ENCODE measurements at places on chromosomes 3 and 15.

- no peak for DNase-seq
Observed at GRCh38 chr15:27514526-27514925, 543.5 kb downstream of the GABRG3 start.

DNA sequence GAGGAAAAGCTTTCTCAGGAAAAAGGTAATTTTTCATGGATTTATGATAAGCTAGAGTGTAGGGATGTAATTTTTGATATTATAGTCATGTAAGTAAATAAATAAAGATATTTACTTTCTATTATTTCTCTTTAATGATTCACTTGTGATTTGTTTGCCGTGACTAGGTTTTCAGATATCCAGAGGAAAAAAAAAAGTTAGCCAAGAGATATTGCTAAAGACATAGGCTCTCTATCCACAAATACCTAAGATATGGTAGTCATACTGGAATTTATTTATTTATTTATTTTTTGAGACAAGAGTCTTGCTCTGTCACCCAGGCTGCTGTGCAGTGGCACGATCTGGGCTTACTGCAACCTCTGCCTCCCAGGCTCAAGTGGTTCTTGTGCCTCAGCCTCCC is 59.9 kb downstream of the AP4E1 start:
- no peak for DNase-seq

DNA sequence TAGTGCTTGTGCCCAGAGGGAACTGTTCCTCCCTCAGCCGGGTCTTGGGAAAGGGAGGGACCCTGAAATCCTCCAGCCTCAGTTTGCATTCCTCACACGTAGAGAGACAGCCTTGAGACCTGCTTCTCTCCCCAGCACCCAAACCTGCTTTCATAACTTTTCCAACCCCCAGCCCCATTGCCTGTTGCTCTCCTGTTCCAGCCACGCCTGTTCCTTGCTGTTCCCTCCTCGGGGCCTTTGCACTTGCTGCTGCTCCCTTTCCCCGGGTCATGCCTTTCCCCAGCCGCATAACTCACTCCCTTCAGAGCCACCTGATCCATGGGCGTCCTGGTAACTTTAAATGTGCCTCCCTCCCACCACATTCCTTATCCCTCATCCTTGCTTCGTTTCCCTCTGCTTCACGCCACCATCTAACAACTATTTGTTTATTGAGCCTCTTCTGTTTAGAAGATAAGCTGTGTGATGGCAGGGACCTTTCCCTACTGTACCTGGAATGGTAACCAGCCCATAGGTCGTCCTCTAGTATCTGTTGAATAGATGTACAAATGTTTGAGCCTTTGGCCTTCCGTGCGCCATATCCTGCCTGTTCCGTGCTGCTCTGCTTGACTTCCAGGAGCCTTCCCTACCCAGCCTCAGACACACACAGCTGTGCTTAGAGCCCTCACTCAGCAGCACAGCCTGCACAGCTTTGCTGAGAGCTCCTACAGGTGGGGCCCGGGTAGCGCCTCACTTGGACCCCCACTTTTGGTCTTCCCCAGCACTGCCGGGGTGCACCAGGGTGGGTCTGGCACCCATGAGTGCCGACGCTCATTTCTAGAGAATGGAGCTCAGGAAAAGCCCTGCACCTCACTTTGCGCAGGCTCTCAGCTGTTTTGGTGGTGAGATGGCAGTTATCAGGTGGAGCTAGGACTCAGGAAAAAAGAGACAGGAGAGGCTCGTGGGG is 60.2 kb downstream of the SCN5A start:
- DNase-seq: no peak

- DNase-seq: no peak
Observed at GRCh38 chr3:65728138-65728537, 310.6 kb downstream of the MAGI1 start.

GRCh38 chr3:53823026-53823955 is 22.9 kb downstream of the CHDH start:
- no peak for DNase-seq

DNA sequence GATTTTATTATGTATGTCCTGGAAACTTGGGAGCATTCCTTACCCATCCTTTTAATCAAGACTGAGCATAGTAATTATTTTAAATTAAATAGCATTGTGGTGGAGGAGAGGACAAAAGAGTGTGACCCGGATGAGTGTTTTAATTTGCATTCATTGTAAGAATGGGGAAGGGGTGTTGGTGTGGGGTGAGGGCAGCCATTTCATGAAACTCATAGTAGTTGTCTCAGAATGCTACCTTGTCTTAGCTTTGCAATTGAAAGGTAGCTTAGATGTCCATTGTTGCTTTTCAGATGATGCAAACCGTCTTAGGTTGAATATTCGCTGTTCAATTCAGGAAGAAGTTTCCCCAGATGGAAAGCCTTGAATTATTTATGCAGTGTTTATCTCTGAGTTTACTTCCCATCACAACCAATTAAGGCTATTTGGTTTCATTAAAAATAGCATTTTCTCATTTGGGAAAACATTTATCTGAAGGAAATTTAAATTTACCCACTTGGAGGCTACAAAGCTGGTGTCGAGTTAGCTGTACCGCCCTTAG is 328.4 kb downstream of the FEZF2 start:
- DNase-seq: no peak

GRCh38 chr15:25705433-25706115 is 157.6 kb downstream of the ATP10A start:
- DNase-seq: no peak

- DNase-seq: peak; percentile 60
Observed at GRCh38 chr3:49465270-49466034, 4.6 kb upstream of the DAG1 start.

- DNase-seq: no peak
Observed at GRCh38 chr3:144164352-144164751, 192.7 kb downstream of the DIPK2A start.

GRCh38 chr3:36221975-36222374 is 158.3 kb upstream of the STAC start:
- no peak for DNase-seq

GRCh38 chr3:20182206-20182605 is 3.8 kb downstream of the SGO1 start:
- DNase-seq: no peak

- no peak for DNase-seq
Observed at GRCh38 chr3:152148579-152148978, 120.2 kb upstream of the MBNL1 start.

DNA sequence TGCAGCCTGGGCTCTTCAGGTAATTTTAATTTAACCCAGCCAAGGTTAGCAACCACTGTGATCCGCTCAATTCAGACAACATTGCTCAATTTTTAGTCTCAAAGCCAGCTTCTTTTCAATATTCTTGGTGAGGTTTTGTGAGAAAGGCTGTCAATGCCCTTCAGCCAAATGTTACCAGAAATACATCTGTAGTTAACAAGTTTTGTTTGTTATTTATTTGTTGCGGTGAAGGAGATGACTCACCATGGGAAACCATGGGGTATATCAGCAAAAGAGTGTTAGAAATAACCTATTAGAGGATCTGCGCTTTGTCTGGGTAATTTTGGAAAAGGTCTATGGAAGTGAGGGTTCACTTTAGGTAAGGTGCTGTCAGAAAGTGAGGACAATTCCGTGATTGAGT is 5.0 kb downstream of the SLC9C1 start:
- no peak for DNase-seq

GRCh38 chr3:39506863-39507262 is 39.4 kb downstream of the MOBP start:
- DNase-seq: no peak

DNA sequence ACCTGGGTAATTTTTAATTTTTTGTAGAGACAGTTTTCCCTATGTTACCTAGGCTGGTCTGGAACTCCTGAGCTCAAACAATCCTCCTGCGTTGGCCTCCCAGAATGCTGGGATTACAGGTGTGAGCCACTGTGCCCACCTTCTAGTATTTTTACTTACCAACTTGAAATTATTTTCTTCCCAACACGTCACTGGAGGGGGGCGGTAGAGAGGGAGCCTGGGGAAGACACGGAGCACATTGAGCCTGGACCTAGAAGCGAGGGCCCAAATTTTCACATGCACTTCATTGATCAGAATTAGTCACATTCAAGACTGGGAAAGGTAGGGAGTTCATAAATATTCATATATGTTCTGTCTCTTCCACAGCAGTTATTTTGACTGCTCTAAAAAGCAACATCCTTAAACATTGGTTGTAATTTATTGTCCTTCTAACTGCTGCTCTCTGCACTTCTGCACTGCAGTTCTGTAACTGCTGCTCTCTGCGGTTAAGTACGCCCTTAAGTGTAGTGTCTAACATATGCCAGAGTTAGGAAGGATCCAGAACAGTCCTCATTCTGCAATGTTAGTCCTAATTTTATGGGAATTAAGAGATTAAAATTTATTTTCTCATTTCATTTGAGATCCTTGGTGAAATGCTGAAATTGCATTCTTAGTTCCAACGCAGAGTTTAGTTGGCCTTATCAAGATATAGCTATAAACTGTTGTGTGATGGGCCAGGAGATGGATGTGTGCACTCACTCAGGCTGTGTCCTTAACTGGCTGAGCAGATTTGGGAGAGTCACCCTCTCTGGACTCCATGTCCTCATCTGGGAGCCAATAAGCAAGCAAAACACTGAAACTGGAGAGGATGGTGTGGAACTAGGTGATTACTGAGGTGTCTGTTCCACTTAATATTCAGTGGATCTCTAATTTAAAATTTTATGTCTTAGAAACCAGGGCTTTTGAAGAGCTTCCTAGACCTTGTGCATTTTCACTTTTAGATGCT is 98.2 kb downstream of the STRIT1 start:
- no peak for DNase-seq

GRCh38 chr3:188305220-188305619 is 151.3 kb downstream of the LPP start:
- DNase-seq: no peak

DNA sequence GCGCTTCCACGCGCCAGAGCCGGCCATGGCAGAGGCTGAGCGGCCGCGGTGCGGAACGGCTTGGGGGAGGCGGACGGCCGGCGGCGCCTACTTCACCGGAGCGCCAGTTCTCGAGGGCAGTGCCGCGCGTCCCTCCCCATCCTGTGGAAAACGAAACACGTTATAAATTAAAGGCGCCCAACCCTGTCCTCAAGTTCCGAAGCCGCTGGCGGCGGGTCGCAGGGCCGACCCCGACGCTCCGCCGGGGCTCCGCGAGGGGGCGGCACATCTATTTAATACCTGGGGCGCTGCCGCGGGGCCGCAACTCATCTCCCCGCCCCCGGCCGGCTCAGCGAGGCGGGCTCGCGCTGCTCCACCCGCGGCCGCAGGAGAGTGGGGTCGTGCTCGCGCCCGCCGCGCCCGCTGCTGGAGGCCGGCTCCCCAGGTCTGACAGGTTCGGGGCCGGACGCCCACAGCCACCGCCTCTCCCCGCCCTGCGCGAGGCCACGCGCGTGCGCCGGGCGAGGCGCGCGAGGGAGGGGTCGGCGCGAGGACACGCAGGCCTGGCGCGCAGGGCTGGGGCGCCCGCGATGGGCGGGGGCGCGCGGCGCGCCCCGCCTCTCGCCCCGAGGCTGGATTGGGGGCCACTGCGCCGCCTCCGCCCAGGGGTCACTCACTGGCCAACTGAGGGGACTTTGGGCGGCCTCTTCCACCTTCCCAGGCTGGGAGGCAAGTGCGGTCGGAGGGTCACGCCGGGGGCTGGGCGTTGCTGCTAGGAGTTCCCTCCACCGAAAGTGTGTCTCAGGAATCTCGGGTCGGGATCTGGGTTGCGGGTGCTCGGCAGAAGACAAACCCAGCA is at the start of gene SLC30A4:
TSS of gene SLC30A4 (minus strand) at position 428 of the 838 bp plus-strand sequence. CDS start at position 27, 401 bp downstream.
- DNase-seq: peak; percentile 12

DNA sequence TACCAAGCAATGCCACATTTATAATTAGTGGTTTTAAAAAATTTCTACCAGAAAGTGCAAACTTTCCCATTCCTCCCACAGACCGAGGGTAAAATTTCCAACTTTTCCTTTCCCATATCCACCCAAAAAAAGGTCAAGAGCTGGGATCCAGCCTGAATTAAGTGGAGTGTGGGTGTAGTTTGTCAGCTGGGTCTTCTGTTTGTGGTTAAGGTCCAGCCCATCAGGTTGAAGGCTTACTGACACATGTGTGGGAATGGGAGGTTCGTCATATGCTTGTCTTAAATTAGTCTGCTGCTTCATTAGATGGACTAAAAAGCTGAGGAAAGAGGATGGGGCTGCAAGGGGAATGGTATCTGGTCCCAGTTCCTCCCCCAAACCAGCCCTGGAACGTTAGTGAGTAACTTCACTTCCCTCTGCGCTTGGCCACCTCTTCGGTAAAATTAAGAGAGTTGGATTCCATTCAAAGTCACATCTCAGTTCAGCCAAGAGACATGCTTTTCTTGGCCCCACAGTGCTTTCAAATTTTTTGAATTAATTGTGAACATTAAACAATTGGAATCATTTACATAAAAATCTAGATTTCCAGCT is 59.0 kb upstream of the PLCL2 start:
- DNase-seq: no peak

DNA sequence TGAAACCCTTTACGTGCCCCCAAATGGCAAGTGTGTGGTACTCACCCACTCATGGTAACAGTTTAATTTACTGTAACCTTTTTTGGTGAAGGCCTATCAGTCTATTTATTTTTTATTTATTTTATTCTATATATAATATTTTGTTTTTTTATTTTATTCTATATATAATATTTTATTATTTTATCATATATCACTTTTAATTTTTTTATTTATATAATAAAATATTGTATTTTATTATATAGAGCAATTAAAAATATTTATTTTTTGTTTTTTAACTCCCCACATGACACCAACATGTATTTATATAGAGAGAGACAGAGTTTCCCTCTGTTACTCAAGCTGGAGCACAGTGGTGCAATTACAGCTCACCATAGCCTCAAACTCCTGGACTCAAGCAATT is 41.4 kb downstream of the SLC28A1 start:
- no peak for DNase-seq

DNA sequence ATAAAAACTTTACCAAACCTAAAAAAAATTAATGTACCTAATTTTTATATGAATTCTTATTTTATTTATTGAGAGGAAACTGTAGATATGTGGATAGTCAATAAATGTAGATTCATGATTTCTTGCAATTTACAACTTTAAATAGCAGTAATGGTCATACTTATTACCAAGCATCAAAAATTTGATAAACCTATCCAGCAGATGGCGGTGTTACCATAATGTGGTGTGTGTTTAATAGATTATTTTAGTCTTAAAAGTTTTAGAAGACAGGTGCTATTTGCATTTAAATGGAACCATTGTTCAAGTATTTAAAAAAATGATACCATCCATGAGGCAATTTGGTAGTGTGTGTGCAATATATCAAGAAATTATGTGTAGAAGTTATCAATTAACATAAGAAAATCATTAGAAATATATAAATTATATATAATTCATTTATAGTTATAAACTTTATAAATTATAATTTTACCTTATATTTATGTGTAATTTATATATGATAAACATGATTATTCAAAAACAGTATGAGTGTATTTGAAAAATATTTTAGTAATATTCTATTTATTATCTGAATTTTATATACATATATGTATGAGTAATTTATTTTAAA is 176.0 kb upstream of the BCHE start:
- DNase-seq: peak; percentile 11
